Dermis blood vessel endothelial cell (primary cell): ENCODE measurements at places on chromosomes 11 and 22.

- DNase-seq, result no peak
These were observed 17.4 kb downstream of the ANKK1 start for GRCh38 chr11:113404859-113405430.

GRCh38 chr11:70432580-70432979 is 34.3 kb downstream of the CTTN start:
- DNase-seq, result no peak

- no peak for DNase-seq
These were observed 17.9 kb upstream of the TPH1 start for GRCh38 chr11:18063862-18064434.

DNA sequence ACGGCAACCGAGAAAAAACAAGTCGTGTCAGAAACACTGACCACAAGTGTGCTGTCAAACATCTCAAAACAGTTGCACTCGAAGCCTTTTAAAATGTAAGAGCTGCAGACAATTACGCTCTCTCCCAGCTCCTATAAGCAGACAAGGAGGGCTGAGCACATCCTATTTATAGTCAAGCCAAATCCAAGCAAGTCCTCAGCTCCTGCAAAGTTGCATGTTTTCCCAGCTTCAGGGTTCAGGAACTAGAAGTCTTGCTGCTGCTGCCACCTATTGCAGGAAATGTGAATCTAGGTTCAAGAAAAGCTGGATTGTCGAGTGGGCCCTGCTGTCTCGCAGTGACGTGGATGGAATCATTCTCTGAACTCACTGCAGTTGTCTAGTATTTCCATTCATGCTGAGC is 15.5 kb downstream of the EFCAB6 start:
- peak; percentile 21 for DNase-seq

- no peak for DNase-seq
These were observed 833 bp upstream of the ME3 start for GRCh38 chr11:86673055-86673843.

- no peak for DNase-seq
These were observed 3.4 kb upstream of the UCP3 start for GRCh38 chr11:74012074-74012809.

DNA sequence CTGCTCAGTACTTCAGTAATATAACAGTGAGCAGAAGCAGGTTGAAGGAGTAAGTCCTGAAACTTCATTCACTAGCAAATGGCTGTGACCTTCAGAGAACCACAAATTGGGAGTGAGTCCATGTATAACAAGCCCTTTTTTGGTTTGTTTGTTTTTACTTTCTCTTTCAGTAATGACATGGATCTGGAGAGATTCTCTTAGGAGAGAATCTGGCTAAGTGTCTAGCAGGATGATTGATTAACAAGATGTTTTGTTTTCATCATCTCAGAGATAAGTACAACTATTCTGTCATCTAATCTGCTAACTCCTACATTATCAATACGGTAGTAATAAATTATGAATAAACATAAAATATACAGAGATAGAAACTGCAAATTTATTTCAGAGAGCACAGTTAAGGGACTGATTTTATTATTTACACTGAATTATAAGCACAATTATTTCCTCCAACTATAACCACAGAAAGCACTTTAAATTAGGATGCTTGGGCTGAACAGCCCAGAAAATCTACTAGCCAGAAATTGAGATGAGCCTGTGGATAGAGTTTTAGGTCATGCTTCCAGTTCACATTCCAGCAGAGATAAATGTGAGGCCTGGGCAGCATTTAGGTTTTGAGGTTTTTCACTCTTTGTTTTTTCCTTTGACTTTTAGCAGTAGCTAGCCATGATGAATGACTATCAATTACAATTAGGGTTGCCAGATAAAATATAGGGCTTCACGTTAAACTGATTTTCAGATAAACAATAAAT is 429.3 kb upstream of the FAT3 start:
- DNase-seq, result no peak

DNA sequence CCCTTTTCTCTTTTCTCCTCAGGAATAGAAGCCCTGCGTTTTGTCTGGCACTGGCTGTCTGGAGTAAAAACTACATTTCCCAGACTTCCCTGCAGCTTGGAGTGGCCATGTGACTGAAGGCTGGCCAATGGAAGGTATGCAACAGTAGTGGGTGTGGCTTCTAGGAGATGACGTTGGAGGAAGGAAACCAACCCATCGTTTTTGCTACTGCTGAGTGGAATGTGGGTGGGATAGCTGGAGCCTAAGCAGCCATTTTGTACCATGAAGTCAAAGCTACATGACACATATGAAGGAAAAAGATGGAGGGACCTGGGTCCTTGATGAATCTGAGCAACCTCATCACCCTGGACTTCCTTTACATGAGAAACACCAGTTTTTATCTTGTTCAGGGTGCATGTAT is 19.6 kb downstream of the FGF3 start:
- DNase-seq, result peak; percentile 38

- peak; percentile 29 for DNase-seq
These were observed 387.9 kb downstream of the MIAT start for GRCh38 chr22:27045103-27045947.
